Karpas-422 (cell line): ENCODE measurements at places on chromosomes 12 and 14. TPM values are rescaled to one million over a fixed set of nuclear protein-coding genes. Genes with fewer than 3 reads are reported as not detected.

OVCH1 gene
- total RNA-seq: not detected in 2 replicates

BCL11B gene
- total RNA-seq: not detected in 2 replicates

C12orf60 gene
- total RNA-seq: 0.52 and 0.69 TPM in 2 replicates

ACIN1 gene
- total RNA-seq: 125 and 159 TPM in 2 replicates

LRRC10 gene
- not detected in 2 replicates for total RNA-seq

SLC17A8 gene
- total RNA-seq: 0.15 TPM in 1 of 2 replicates, not detected in the other

DNA sequence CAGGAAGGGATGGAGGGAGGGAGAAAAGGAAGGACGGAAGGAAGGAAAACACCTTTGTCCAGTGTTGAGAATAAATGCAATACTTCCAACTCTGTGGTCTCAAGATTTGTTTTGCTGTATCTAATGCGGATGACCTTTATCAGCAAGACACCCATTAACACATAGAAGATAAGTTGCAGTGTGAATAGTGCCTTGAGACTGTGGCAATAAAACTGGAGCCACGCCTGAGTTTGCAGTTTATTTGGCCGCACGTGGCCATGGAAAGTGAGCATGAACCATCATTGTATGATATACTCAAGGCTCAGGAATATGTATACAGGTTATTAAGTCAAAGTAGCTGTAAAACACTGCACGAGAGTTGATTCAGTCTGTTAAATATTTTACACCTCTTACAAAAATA is 113.6 kb upstream of the EEA1 start:
- no peaks in the 10 kb centered on the region for H3K36me3 ChIP-seq
- DNase-seq: no peak
- H3K4me1 ChIP-seq: no peaks in the 10 kb centered on the region
- H3K27me3 ChIP-seq: no peaks in the 10 kb centered on the region
- no peak overlapping the region for H3K4me3 ChIP-seq

- no peak overlapping the region for H3K27ac ChIP-seq
- no peaks in the 10 kb centered on the region for H3K27me3 ChIP-seq
- H3K4me1 ChIP-seq: no peaks in the 10 kb centered on the region
Measured at GRCh38 chr12:30427555-30427954, 268.1 kb downstream of the IPO8 start.

- H3K36me3 ChIP-seq: no peaks in the 10 kb centered on the region
- H3K4me3 ChIP-seq: no peak overlapping the region
- no peaks in the 10 kb centered on the region for H3K4me1 ChIP-seq
- H3K27me3 ChIP-seq: no peaks in the 10 kb centered on the region
- no peak for DNase-seq
Measured at GRCh38 chr12:100995201-100995600, 200.6 kb downstream of the ANO4 start.

DNA sequence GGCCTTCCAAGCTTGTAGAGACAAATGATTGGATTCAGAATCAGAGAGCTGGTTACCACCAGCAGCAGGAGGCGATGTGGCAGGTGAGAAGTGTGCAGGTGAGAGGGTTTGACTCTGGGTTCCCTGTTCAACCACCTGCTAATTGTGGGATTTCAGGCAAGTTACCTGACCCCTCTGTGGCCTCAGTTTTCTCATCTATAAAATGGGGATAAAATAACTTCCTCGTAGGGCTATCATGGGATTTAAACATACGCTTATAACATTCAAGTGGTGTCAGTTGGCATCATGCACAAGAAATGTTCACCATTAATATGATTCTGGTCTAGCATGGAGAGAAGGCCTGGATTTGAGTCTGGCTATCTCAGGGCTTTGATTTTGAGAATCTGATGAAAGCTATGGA is 143.8 kb upstream of the MYL2 start:
- no peak overlapping the region for H3K27ac ChIP-seq
- H3K36me3 ChIP-seq: no peaks in the 10 kb centered on the region
- H3K4me1 ChIP-seq: no peaks in the 10 kb centered on the region

DNA sequence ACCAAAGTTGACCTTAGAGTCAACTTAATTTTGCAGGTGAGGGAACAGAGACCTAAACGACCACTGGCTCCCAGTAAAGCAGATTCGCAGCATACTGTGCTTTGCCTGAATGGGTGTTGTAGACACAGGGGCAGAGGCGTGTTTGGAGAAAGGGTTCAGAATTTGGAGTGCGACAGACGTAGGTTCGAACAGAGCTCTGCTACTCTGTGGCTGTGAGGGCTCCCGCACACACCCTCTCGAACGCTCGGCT is 243 bp upstream of the TOMM20L start:
- H3K4me1 ChIP-seq: peaks cover 27% of the 10 kb centered on the region
- no peaks in the 10 kb centered on the region for H3K27me3 ChIP-seq
- peak overlapping the region; percentile 74 for H3K4me3 ChIP-seq
- H3K36me3 ChIP-seq: no peaks in the 10 kb centered on the region
- 0 out of 2 replicates have a peak overlapping the region, but pooled peaks have one; percentile 3 for H3K27ac ChIP-seq

GRCh38 chr14:35406506-35407305 is 2.2 kb upstream of the NFKBIA start:
- H3K4me3 ChIP-seq: no peak overlapping the region
- no peak overlapping the region for H3K27ac ChIP-seq
- peaks cover 31% of the 10 kb centered on the region for H3K4me1 ChIP-seq

DNA sequence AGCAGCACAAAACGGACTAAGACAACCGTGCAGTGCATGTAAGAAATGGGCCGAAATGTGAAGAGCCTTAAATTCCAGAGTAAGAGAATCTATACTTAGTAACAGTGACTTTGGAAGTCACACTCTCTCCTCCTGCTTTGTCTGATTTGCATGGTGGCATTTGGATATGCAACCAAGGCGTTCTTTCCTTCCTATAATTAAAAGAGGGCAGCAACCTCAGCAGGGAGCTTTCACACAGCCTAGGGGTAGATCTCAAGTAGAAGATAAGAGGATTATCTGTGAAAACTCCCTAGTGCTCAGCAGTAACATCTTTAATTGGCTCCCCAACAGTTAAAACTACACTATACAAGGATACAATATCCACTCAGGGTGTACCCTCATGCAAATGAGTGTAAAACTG is 16.5 kb downstream of the GMFB start:
- H3K36me3 ChIP-seq: peaks cover 33% of the 10 kb centered on the region; the same call in 1 of the 2 replicates
- no peak overlapping the region for H3K4me3 ChIP-seq

GRCh38 chr12:98983647-98984046 is 338.6 kb downstream of the APAF1 start:
- no peak overlapping the region for H3K4me3 ChIP-seq
- H3K27me3 ChIP-seq: no peaks in the 10 kb centered on the region
- no peaks in the 10 kb centered on the region for H3K36me3 ChIP-seq
- no peak for DNase-seq
- no peak overlapping the region for H3K27ac ChIP-seq
